Head of caudate nucleus (tissue), 42 donors: ENCODE measurements at places on chromosomes 5 and 9.

DNA sequence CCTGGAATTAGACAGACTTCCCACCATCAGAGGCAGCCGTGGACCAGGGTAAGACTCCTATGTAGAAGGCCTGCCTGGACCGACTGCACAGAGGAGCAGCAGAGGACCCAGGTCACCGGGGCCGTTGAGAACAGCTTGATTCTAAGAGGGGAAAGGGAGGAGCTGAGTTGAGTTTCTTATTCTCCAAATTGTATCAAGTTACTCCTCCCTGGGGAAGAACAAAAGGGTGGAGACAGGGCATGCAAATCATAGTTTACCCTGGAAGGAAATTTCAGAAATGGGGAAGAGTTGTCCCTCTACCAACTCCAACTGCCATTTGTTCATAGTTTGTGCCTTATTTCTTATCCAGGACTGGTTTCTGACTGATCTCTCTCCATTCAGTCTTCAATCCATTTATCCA, 20.9 kb upstream of the SLC31A2 start:
- DNase-seq = no peak

DNA sequence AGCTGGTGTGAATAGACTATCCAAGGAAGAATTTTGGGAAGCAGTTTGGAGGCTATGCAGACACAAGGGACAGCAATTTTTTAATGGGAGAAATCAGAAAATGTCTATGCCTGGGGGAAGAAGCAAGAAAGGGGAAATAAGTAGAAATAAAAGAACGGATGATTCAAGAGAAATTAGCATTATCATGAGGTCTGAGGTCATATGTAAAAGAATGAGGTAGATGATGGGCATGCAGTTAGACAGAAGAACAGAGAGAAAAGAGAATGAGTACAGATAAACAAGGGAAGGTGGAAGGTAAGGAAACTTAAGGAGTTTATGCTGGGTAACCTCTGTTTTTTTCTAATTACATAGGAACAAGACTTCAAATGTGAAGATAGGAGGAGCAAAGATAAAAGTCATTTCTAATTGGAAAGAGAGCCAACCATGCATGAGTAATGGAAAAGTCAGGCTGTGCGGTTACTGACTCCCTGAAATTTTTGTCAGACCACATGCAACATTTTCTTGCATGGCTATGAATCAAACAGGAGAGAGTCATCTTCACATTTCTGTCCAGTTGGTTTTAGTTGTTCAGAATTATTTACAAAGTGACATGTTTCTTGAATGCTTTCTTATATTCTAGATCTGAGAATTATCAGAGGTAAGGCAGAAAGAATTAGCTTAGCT, 101.0 kb upstream of the PIK3R1 start:
- no peak for DNase-seq

GRCh38 chr9:129102095-129102525, 8.5 kb downstream of the CRAT start:
- DNase-seq = no peak

DNA sequence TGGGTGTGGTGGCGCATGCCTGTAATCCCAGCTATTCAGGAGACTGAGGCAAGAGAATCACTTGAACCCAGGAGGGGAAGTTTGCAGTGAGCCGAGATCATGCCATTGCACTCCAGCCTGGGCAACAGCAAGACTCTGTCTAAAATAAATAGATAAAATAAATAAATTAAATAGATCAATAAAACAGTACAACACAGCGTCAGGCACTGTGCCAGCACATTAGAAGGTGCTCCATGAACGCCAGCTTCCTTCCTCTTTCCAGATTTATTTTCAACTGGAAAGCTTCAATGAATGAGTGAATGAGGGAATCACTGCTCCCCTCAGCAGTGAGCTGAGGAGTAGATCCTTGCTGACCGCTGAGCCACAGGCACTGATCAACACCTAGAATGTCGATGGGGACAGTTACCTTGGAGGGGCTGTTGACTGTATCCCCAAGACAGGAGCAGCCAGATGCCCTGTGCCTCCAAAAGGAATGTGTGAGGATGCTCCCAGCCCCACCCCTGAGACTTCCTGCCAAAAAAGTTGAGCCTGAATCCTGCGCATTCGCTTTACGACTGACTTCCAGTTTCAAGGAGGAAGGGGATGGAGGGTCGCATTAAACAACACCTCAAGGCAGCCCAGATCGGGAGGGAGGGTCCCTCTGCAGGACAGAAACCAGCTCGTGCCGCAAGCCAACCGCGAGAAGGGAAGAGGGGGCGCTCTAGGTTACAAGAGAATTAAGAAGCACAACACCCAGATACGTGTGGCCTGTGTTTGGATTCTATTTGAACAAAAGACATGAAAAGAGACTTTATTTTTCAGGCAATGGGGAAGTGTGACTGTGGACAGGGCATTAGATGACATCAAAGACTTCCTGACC, 54.0 kb upstream of the CNOT6 start:
- no peak for DNase-seq

DNA sequence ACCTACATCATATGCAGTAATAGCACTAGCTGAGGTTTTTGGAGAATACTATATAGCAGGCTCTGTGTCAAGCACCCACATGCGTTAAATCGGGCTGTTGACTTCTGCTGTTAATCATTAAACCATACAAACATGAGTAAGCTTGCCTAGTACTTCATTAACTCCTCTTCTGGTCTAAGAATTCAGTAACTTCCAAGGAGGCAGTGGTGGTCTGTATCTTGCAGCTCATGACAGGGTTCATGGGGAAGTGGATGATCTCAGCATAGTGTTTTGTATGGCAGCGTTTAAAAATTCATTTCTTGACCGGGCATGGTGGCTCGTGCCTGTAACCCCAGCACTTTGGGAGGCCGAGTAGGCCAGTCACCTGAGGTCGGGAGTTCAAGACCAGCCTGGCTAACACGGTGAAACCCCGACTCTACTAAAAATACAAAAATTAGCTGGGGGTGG, at the start of gene HAVCR1:
TSS of gene HAVCR1 (minus strand) at position 24 of the 447 bp plus-strand sequence. CDS start 1,173 bp downstream, outside the sequence.
- DNase-seq = no peak

GRCh38 chr9:125674981-125675973, 31.7 kb downstream of the MAPKAP1 start:
- no peak for DNase-seq

GRCh38 chr5:126538579-126538978, 56.4 kb downstream of the ALDH7A1 start:
- DNase-seq = no peak

DNA sequence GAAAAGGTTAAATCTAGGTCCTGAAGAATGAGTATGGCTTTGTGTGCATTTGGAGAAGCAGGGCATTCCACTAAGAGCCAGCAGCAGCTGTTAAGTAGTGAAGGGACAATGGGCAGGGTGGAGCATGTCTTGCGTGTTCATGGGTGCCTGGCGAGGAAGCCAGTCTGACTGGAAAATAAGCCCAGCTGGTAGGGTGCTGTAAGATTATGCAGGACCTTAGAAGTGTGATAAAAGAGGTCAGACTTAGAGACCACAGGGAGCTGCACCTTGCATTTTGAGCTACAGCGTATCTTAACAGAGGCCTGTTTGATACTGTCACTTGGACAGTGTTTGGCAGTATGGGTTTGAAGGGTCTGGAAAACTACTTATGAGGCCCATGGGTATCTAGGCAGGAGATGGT, 131.7 kb upstream of the ELL2 start:
- no peak for DNase-seq

GRCh38 chr5:83718195-83718825, 2.3 kb downstream of the HAPLN1 start:
- DNase-seq = peak; percentile 55

- no peak for DNase-seq
Observed at GRCh38 chr5:167565189-167565954, 726.1 kb upstream of the WWC1 start.

DNA sequence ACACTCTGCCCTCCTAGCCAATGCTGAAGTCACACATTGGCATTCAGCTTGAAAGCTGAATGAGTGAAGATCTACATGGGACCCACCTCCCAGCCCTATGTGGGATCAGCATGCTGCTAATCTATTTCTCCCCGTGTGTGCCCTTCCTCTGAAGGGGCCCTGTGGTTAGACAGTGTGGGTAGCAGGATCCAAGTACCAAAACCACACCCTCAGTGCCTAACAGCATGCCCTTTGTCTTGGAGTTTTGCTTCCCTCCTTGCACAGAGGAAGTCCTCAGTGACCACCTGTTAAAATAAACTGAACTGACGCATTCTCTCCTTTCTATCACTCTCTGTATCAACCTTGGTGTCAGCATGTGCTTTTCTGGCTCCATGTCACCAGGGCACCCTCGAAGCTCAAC, 25.0 kb downstream of the SH3TC2 start:
- no peak for DNase-seq

GRCh38 chr9:122808141-122808540, 8.2 kb downstream of the OR1K1 start:
- DNase-seq = no peak

DNA sequence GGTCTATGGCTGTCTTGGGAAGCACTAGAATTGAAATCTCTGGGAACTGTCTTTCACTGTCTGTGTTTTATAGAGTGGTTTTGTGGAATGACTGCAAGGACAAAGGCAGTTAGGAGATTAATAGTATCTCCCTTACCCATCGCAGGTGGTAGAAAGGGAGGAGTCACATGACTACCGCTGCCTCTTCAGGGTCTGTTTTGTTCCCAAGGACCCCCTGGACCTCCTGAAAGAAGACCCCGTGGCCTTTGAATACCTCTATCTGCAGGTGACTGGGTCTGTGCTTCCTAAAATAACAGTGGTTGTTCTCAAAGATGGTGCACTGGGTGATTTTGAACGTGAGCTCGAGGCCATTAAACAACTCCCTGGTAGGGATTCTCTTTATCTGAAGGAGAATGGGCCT, 22.8 kb upstream of the TRMT10B start:
- no peak for DNase-seq

- peak; percentile 14 for DNase-seq
Observed at GRCh38 chr5:179124273-179124852, 64.2 kb downstream of the ZNF354C start.

DNA sequence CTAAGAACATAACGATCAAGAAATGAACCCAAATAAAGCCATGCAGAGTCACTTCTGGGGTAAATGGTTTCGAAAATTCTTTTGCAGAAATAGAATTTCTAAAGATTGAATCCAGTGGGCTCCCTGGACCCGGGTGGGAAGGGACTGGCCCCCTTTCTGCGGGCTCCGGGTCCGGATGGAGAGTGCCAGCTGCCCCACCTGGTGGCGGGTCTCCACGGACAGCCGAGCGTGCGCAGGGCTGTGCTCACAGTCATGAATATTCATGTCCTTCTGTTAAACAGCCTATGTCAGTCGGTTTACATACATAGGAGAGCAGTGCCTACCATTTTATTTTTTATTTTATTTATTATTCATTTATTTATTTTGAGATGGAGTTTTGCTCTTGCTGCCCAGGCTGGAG, 4.7 kb upstream of the PPP1R26 start:
- DNase-seq = peak; percentile 59

- no peak for DNase-seq
Observed at GRCh38 chr5:57566914-57567313, 84.3 kb upstream of the ACTBL2 start.

- no peak for DNase-seq
Observed at GRCh38 chr9:2583308-2584013, 38.1 kb upstream of the VLDLR start.

GRCh38 chr5:146580237-146580636, 64.2 kb upstream of the GPR151 start:
- DNase-seq = no peak

DNA sequence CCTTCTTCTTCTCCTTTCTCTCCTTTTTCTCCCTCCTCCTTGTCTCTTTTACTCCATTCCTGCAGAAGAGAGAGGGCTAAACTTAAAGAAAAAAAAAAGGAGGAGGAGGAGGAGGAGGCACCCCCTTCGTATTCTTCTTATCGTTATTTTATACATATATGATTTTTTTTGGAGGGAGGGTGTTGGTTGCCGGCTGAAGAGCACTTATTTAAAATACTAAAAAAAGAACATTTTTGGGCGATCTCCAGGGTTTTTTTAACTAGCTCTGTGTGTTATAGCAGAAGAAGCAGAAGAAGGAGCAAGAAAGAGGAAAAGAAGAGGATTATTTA, 381 bp downstream of the NR2F1 start:
- no peak for DNase-seq

DNA sequence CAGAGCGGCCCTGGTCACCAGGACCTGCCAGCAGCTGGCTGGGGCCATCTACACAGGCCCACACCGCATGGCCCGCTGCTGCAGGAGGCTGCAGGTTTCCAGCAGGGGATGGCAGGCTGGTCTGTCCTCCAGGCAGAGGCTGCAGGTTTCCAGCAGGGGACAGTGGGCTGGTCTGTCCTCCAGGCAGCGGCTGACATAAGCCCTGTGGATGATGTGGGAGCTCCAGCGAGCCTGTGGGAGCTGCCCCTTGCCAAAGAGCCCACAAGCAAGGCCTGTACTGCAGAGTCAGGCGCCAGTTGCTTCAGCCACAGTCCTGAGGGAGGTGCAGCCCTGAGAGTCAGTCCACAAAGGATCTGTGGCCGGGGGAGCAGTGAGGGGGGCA, 18.5 kb downstream of the TPPP start:
- no peak for DNase-seq

DNA sequence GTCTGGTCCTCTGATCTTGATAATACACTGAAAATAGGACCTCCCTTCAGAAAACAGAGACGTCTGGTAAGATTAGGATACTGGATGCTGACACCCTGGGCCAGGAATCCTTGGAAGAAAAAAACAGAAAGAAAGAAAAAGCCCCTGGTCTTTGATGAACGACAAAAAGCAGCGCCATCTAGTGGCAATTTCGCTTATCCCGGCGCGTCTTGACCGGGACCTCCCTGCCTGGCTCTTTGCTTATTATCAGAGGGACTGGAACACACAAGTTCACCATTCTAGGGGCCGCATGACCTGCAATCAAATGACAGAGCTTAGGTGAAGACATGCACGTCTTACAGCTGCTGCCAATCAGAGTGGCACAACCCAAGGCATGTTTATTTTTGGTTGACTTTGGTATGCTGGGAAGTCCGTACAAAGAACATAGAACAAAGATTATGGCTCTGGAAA, 114.9 kb upstream of the NFIB start:
- peak; percentile 80 for DNase-seq

- no peak for DNase-seq
Observed at GRCh38 chr5:71887680-71888079, 168.6 kb downstream of the CARTPT start.

DNA sequence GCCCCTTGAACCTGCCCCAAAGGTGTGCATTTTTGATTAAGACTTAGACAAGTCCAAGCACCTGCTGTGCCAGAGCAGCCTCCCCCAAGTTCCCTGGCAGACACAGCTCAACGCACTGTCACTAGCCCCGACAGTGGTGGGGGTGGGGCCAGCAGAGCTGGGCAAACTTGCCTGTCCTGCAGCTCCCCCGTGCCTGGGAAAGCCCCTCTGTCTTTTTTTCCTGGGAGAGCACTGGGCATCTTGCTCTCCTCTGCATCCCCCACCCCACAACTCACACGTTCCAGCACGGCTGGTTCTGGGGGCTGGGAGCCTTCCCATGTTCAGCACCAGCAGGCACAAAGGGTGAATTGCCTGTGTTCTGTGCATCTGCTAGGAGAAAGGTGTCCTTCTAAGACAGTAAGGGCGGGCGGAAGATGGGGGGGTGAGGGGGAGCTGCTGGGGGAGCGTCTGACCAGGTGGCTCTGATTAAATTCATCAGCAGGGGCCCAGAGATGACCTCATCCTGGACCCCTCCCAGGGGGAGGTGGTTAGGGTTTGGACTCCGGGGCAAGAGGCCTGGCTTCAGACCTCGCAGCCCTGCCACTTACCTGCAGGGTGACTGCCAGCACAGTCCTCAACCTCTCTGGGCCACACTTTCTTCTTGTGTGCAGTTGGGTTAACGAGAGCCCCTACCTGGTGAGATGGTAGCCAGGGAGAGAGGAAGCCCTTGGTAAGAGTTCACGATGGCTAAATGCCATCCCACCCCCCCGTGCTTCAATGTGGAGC, 23.5 kb downstream of the HMCN2 start:
- DNase-seq = no peak

GRCh38 chr5:42284584-42284983, 138.7 kb upstream of the GHR start:
- no peak for DNase-seq

GRCh38 chr5:156128026-156128425, 198.9 kb upstream of the SGCD start:
- no peak for DNase-seq
